ENCODE measurements at places on chromosomes 1 and 21.

GRCh38 chr1:3910049-3910731, 10.1 kb upstream of the C1orf174 start:
- no peak for DNase-seq

GRCh38 chr1:86948212-86948611, 33.8 kb downstream of the HS2ST1 start:
- no peak for DNase-seq

- DNase-seq, result no peak
Observed at GRCh38 chr1:87169263-87169910, 159.3 kb upstream of the LMO4 start.

- DNase-seq, result no peak
Observed at GRCh38 chr1:60031146-60031545, 42.4 kb downstream of the C1orf87 start.

DNA sequence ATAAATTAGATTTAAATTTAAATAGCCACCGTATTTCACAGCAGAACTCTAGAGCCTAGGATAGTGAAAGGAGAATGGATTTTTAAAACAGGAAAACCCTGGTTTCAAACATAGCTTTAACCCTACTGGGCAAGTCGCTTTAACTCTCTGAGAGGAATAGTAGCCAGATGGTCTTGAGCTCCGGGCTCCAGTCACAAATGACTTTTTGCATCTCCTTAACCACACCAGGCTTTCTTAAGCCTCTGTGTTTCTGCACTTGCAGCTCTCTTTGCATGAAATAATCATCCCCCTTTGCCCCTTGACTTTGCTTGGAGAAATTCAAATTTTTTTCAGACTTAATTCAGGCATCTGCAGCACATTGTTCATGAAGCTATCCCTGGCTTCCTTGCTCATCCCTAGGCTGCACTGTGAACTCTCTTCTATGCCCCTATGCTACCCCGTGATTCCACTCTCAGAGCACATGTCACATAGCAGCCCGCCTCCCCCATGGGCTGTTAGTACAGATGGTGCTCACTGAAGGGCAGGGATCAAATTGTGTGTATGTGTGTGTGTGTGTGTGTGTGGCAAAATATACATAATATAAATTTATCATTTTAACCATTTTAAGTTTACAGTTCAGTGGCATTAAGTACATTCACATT, 68.8 kb upstream of the DAB1 start:
- no peak for DNase-seq

GRCh38 chr1:25692560-25692959, 76.0 kb downstream of the MAN1C1 start:
- DNase-seq, result no peak

DNA sequence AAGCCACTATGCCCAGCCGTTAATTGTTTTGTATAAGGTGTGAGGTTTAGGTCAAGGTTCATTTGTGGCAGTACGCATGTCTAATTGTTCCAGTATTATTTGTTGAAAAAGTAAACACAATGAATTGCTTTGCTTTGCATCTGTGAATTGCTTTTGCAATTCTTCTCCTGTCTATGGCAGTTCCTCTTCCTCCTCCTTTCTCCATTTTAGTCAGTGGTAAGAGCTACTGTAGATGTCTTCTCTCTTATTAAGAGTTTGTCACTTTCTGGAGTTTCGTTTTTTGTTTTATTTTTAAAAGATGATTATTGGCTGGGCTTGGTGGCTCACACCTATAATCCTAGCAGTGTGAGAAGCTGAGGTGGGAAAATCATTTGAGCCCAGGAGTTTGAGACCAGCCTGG, 29.2 kb downstream of the C1orf185 start:
- no peak for DNase-seq

GRCh38 chr1:91349524-91349923, 55.1 kb downstream of the HFM1 start:
- DNase-seq, result no peak

DNA sequence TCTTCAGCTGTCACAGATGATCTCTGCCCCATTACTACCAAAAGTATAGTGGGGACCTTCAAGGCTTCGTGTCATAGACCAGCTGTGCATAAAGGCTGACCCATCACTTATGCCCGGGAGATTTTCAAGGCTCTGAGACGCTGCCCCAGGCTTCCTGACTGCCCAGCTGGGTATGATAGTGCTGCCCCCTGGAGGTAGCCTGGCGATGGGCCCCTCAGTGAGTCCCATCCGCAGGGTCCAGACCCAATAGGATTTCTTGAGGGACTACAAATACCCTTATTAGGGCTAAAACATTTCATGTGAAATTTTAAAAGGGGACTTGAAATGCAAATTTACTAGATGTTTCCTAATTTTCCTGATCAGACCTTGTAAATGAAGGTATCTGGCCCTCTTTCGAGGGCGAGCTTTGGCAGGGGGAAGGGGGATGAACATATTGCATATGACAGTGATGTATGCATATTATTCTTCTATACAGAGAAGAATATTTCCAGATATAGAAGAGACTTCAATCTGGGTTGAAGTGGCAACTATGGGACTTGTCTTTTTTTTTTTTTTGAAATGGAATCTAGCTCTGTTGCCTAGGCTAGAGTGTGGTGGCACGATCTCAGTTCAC, 11.7 kb upstream of the FCMR start:
- no peak for DNase-seq

DNA sequence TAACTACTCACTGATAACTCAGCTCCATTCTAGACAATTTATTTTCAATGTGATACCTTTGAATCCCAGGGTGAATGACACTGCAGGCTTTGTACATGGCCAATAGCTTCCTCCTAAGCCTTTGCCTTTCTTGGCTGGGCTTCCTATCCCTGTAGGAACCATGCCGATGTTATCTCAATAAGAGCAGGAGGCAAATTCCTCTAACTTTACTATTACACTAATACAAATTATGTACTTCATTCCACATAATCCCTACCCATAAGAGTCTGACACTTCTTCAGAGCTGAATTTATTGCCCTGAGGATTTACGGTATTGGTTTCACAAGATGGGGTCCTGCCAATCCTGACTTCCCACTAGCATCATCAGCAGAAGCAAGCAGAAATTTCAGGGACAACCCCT, 14.0 kb downstream of the TGFBR3 start:
- DNase-seq, result no peak

- no peak for DNase-seq
Observed at GRCh38 chr1:219185486-219186117, 11.9 kb downstream of the LYPLAL1 start.

DNA sequence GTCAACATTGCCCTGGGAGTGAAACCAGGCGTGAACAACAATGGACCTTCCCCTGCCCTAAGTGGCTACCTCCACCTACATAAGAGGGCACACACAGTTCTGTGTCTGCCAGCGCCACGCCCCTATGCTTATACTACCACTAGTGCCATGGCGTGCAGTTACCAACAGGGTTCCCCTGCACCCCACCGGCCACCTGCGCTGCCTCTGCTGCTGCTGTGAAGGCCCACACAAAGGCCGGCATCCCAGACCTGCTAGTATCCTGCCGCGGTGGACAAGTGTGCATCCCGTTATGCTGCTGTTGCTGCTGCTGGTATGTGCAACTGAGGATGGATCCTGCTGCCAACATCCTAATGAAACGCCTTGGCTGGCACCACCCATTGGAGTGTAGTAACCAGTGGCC, 75.7 kb downstream of the INTS7 start:
- DNase-seq, result no peak

DNA sequence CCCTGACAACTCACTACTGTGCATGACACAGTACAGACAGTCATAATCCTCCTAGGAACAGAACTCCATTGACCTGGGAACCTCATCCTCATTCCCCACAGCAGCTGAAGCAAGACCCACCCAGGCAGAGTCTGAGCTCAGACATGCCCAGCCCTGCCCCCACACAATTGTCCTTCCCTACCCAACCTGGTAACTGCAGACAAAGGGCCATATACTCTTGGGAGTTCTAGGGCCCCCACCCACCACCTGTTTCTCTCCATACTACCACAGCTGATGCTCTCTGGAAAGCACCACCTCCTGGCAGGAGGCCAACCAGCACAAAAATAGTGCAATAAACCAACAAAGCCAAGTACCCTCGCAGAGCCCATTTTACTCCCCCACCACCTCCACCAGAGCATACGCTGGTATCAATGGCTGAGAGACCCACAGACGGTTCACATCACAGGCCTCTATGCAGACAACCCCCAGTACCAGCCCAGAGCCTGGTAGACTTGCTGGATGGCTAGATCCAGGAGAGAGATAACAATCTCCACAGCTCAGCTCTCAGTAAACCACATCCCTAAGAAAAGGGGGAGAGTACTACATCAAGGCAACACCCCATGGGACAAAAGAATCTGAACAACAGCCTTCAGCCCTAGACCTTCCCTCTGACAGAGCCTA, 159.7 kb upstream of the CXADR start:
- no peak for DNase-seq

GRCh38 chr1:100767176-100767890, 47.8 kb downstream of the VCAM1 start:
- no peak for DNase-seq

Measured in kidney glomerular epithelial cell (primary cell).